ENCODE measurements at places on chromosomes 1 and 21.

DNA sequence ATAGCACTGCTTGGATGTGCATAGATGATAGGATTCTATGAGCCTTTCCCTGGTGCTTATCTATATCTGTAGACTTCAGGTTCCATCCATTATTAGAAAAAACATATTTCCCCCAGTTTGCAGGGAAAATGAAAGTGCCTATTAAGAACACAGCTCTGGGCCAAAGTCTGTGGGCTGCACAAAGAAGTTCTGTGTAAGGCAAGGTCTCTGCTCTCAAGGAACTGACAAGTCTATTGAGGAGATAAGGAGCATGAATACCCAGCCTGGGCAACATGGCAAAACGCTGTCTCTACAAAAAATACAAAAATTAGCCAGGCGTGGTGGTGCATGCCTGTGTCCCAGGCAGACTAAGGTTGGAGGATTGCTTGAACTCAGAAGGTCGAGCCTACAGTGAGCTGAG, 22.3 kb upstream of the SDE2 start:
- no peak for DNase-seq

GRCh38 chr1:22691031-22691753, 19.4 kb upstream of the EPHB2 start:
- no peak for DNase-seq

DNA sequence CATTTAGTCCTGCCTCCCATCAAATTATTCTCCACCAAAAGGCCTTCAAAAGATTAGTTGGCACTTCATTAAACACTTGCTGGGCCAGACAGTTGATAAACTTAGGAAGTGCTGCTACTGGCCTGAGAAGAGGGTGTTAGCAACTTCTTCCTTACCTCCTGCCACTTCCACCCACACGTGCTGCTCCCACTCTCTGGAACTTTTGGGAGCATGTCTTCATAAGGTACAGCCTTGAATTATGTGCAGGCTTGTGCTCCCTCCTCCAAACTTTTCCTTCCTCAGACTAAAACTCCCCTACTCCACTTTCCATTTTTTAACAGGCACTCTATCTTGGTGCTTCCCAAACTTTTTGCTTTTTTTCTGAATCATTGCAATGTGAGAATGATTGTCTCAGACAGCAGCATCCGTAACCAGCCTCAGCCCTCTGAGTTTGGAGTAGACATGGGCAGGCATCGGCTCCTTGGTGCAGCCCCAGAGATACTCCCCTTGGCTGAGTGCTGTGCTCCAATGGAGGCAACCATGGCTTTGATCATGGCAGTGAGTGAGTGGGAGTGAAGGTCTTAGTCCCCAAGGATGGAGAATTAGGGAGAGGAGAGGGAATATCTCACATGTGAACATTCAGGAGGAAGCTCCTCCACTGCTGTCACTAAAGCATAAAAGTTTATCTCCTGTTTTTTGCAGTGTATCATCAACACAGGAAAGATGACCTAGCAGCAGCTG, 8.7 kb upstream of the LELP1 start:
- no peak for DNase-seq

DNA sequence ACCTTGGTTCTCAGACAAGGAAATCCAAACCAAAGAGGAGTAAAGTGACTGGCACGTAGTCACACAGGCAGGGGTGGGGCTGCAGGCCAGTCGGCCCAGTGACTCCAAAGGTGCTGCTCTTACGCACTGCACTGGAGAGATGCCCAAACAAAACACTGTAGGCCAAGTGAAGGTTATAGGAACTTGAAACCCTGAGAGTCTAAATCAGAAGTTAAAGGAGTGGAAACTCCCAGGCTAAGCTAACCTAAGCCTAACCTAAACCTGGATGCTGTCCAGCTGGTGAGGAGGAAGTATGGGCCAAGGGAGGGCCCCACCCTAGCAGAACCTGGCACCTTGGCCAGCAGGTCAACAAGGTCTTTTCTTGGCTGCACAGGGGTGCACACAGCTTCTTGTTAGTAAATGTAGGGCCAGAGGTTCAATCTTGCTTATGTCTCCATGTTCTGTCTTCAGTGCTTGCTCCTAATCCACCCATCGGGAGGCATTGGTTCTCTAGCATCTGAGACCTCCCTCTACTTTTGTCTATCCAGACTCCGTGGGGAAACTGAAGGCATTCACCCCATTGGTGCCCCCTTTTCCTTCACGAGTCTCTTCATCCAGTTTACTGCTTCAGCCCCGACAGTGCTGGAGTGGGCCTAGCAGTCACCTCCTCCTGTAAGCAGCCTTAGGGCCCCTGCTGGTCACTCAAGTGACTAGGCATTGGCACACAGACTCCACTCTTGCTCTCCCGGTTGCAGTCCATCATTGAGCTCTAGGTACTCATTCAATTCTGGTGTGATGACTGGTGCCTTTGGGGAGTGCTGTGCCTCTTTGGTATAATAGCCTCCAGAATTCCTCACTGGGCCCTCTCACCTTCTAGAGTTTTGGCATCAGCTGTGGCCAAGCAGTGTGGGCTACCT, 12.9 kb upstream of the TMEM125 start:
- DNase-seq: no peak

GRCh38 chr1:66739401-66740157, 12.7 kb upstream of the DYNLT5 start:
- DNase-seq: no peak

GRCh38 chr1:228374711-228375577, 31.7 kb downstream of the TRIM11 start:
- no peak for DNase-seq

DNA sequence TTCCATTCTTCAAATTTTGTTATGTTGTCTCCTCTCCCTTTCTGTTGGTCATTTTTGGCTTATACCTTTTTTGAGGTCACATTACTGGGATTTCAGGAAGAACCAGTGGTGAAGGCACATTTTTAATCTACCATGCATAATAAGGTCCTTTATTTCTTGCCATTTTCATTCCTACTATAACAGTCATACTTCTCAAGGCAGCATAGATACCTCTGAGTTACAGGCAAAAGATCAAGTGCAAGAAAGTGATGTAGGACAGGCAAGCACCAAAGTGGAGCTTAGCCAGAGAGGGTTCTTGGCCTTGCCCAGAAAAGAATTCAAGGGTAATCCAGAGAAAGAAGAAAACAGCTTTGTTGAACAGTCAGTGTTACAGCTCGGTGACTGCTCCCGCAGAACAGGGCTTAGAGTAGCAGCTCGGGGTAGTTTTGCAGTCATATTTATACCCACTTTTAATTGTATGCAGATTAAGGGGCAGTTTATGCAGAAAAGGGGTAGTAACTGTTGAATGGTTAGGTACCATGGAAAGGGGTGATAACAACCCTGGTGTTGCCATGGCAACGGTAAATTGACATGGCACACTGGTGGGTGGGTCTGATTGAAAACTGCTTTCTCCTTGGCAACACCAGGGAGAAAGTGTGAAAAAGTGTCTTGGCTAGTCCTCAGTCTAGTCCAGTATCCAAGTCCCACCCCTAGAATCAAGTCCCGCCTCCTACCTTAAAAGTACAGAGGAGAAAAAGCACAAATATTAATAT, 39.6 kb upstream of the DOCK7 start:
- no peak for DNase-seq

- no peak for DNase-seq
These were observed 30.6 kb downstream of the OBSCN start for GRCh38 chr1:228238461-228238860.

GRCh38 chr1:205746757-205747412, 3.1 kb downstream of the NUCKS1 start:
- DNase-seq: no peak

DNA sequence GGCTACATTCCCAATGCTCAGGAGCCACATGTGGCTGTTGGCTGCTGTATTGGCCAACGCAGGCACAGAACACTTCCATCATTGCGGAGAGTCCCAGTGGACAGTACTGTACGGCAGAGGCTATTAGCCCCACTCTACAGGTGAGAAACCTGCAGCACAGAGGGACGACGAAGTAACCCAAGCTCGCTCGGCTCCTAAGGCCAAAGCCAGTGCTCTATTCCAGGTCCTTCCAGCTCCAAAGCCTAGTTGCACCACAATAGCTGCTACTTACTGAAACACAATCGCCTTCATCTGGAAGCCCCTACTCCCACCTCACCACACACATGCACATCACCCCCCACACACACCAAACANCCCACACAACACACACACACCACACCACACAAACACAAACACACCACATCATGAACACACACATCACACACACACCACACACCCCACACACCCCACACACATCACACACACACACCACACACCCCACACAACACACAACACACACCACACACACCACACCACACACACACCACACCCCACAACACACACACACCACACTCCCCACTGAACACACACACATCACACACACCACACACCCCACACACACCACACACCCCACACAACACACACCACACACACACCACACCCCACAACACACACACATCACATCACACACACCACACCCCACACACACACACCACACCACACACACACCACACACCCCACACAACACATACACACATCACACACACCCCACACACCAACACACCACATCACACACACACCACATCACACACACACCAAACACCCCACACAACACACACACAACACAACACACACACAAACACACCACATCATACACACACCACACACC, 3.2 kb downstream of the LYPD8 start:
- DNase-seq: no peak

DNA sequence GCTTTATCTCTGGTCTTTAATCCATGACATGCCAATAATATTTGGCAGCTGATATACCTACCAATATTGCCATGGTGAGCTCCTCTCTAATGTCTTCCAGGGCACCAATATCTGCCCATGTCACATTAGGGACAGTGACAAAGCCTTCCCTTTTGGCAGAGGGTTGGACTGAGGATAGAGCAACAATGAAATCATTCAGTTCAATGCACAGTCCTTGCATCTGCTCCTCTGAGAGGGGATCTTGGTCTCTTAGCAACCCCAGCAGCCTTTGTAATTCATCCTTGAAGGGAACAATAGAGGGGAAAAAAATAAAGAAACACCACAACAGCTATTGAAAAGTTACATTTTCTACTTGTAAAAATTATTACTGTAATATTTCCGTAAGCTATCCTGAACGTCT, 42.3 kb downstream of the NVL start:
- DNase-seq: no peak

DNA sequence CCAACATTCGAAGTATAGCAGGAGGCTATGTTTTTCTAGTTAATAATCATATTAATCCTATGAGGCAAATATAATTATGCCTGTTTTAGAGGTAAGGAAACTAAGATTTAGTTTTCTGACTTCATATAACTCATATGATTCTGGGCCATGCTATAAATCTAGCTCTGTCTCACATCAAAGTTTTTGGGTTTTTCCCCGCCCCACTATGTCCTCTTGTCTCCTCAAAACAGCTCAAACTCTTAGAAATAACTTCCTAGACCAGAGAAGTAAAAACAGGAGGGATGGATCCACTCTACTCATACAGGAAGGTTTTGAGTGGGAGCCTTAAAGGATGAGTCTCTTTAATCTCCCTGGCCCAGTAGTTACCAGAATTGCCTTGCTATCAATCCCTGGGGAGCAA, 256.4 kb upstream of the FGGY start:
- no peak for DNase-seq

DNA sequence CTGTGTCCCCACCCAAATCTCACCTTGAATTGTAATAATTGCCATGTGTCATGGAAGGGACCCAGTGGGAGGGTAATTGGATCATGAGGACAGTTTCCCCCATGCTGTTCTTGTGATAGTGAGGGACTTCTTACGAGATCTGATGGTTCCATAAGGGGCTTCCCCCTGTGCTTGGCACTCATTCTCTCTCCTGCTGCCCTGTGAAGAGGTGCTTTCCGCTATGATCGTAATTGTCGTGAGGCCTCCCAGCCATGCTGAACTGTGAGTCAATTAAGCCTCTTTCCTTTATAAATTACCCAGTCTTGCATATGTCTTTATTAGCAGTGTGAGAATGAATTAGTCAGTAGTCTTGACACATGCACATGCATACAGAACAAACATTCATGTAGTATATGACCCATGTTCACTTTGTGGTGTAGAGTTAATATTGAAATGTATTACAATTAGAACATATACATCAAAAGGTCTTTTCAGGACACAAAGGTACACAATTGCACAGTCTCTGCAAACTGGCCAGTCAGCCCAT, 16.9 kb upstream of the IFI16 start:
- no peak for DNase-seq

DNA sequence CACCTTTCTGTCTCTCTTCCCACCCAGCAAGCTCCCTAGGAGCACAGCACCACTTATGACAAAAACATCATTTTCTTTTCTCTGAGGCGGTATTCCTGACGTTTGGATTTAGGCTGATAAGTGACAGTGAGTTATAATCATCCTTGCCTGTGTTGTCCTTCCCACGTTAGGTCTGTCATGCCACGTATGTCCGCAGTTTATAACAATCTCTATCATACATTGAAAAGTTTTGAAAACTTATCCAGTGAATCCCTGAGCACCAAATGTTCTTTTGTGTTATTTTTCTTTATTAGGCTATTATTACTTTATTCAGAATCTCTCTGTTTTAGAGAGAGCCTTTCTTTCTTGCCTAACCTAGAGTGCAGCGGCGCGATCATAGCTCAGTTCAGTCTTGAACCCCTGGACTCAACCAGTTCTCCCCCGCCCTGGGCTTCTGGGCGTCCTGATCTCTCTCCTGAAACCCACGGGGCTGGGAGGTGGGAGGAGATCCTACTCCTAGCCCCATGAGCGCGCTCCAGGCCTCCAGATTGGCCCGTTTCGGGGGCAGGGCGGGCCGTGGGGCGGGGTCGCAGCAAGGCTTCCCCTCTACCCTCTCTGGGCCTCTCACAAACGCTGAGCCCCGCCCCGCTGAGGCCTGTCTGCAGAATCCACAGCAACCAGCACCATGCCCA, at the start of gene GSTM2:
TSS of gene GSTM2 (plus strand) at position 606 of the 671 bp plus-strand sequence. CDS start at position 665, 59 bp downstream.
- DNase-seq: peak; percentile 56

GRCh38 chr1:147924813-147925212, 3.4 kb upstream of the GPR89B start:
- DNase-seq: no peak

GRCh38 chr1:183881387-183882131, 76.6 kb downstream of the RGL1 start:
- no peak for DNase-seq

DNA sequence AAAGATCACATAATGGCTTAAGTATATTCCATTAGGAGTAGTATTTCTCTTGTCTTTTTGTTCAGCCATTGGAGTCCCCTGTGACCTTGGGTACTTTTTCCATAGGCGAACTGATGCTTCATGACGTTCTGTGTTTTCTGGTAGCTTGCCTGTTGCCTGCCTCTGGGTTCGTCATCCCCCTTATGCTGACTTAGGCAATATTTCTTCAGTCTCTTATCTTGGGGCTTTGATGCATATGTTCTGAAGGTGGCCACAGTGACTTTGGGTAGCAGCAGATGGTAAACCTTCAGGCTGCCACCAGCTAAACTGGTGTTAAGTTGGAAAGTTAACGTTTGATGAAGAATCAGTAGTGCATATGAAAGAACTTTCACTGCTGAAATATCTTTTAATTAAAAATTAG, 170.2 kb downstream of the RPS6KC1 start:
- no peak for DNase-seq

GRCh38 chr1:177249231-177249630, 78.5 kb downstream of the BRINP2 start:
- no peak for DNase-seq

- no peak for DNase-seq
These were observed 964.2 kb upstream of the ADGRL2 start for GRCh38 chr1:80836505-80836904.

All from activated CD8-positive, alpha-beta memory T cell treated with anti-CD3 and anti-CD28 coated beads for 48 hours (primary cell).